ENCODE measurements at places on chromosomes 2 and 18. TPM values are rescaled to one million over a fixed set of nuclear protein-coding genes. Genes with fewer than 3 reads are reported as not detected.

Gene RGPD3
- polyA plus RNA-seq, result 0.33 TPM

Gene CARF
- 18.8 TPM for polyA plus RNA-seq

Gene ANTXR1
- polyA plus RNA-seq, result 85.8 TPM

Gene EMX1
- polyA plus RNA-seq, result not detected

DNA sequence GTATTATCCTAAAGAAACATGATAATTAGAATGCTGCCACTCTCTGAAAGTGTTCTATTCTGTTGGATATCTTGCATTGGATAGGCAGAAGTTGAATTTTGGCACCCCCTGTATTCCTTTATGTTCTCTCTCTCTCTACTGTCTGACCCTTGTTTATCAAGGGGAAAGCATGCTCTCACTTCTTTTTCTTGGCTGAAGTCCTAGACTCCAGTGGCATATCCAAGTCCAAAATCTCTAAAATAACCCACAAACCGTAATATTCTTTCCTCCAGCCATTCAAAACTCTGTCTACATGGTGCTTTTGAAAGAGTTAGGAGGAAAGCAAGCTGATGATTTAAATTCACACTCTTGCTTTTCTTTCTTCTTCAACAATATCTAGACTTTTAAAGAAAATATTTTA, 669.7 kb downstream of the TDRD15 start:
- peak; percentile 6 for DNase-seq

GRCh38 chr2:224958462-224958857, 83.8 kb downstream of the DOCK10 start:
- DNase-seq, result no peak

DNA sequence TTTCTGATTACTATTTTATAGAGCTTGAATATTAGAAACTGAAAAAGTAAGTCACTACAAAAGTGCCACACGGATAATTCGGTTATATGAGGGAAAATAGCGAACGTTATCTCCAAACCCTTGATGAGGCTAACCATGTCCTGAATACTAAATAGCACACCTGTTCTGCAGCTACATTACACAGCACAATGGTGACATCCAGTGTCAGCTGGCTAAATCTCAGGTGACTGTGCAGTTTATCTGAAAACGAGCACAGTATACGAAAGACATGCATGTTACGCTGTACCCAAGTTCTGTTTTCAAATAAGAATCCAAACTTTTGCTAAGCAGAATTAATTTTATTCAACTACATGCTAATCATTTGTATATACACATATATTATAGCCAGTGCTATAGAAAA, 9.0 kb downstream of the CCDC68 start:
- DNase-seq, result no peak

GRCh38 chr18:25814841-25815458, 275.5 kb downstream of the SS18 start:
- DNase-seq, result no peak

DNA sequence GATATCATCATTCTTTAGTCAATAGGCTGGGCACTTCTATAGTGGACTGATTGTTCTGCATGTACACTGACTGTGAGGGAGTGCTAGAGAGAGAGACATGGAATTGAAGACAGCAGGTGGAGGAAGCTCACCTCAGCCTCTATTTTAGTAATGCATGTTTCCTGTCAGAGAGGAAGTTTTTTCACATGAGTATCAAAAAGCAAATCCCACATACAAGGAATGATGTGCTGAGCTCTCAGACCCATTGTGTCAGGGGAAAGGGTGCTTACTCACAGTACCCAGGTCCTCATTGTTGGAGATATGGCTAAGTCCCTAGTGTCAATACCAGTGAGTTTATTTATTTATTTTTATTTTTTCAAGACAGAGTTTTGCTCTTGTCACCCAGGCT, 9.9 kb upstream of the CDK15 start:
- no peak for DNase-seq

- DNase-seq, result no peak
Measured at GRCh38 chr2:213098612-213099011, 52.8 kb downstream of the IKZF2 start.

DNA sequence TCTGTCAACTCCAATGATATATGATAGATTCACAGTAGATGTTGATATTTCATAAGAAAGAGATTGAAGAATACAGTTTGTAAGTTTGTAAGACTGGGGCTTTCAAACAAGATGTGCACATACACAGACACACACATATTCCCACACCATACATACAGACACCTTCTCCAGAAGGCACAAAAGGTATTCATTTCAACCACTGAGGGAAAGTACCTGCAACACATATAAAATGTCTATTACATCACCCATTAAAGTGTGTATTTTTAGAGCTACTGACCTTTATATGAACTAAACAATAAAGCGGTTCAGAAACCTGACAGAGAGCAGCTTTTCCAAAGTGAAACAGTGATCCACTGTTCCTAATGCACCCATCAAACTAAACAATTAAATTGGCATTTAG, 53.3 kb downstream of the CCDC148 start:
- no peak for DNase-seq

- peak; percentile 27 for DNase-seq
Measured at GRCh38 chr2:72153026-72153791, 5.5 kb upstream of the CYP26B1 start.

- DNase-seq, result no peak
Measured at GRCh38 chr2:152565884-152566727, 151.2 kb downstream of the PRPF40A start.

All from left lung (tissue), 14 donors.